Muscle of leg (tissue), 16 donors: ENCODE measurements at places on chromosomes 2 and 18. TPM values are rescaled to one million over a fixed set of nuclear protein-coding genes. Genes with fewer than 3 reads are reported as not detected.

The CTAGE1 gene
- total RNA-seq = not detected

The CYP27A1 gene
- total RNA-seq = 18.4 TPM

The PROKR1 gene
- 1.2 TPM for total RNA-seq

The SERPINB3 gene
- total RNA-seq = not detected

The CXCR4 gene
- 23.1 TPM for total RNA-seq

The GAL3ST2 gene
- total RNA-seq = 0.09 TPM

The TRIM43 gene
- total RNA-seq = not detected

DNA sequence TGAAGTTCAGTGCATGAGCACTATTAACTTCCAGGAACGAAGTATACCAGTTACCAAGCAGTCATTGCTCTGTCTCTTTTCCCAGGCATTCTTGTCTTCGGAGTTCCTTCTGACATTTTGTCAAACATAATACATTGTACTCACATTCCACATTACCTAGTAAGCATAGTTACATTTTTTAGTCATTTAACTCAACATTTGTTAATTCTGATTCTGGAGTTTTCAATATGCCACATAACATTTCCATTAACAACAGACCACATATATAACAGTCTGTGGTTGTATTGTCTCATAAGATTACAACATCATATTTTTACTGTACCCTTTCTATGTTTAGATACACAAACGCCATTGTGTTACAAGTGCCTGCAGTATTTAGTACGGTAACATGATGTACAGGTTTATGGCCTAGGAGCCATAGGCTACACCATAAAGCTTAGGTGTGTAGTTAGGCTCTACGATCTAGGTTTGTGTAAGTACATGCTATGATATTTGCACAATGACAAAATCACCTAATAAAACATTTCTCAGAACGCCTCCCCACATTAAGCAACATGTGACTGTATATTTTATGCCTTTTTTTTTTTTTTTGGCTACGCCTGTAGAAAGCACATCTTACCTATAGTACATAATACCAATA lies 187.1 kb downstream of the DYM start:
- H3K27ac ChIP-seq = no peak overlapping the region
- H3K36me3 ChIP-seq = peaks cover 2% of the 10 kb centered on the region
- no peak for DNase-seq
- no peak overlapping the region for H3K4me3 ChIP-seq

DNA sequence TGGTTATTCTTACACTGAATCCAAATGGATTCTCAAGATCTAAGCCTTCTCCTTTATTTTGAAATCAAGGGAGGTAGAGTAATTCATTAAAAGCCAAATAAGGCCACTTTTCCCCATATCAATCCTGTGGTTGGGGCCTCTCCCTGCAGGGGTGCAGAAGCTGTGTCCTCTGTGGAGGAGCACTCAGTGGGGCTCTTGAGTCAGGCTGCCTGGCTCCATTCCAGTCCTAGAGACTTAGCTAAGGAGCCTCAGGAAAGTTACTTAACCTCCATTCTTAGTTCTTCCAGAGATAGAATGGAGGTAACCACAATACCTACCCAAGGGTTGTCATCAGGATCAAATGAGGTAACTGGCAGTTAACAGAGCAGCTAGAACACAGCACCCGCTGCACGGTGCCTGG lies 564.3 kb downstream of the CMPK2 start:
- no peaks in the 10 kb centered on the region for H3K36me3 ChIP-seq
- no peak overlapping the region for H3K4me3 ChIP-seq
- DNase-seq = no peak
- H3K4me1 ChIP-seq = no peaks in the 10 kb centered on the region
- no peak overlapping the region for H3K27ac ChIP-seq

DNA sequence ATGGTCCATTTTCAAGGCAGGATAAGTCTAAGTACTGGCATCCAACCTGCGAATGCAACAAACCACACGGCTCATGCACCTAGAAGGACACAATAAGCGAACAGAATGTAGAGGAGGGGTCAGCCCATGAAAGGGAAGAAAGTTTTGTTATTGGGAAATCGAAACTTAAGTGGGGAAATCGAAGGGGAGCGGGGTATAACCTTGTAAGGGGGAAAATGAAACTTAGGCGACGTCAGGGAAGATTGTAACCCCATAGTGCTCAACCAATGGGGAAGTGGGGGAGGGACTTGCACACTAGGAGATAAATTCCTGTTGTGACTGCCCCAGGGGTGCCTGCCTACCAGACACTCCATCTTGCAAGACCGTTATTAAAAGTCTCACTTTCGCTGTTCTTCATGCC lies 15.6 kb upstream of the OTOF start:
- no peaks in the 10 kb centered on the region for H3K36me3 ChIP-seq
- DNase-seq = no peak
- no peak overlapping the region for H3K27ac ChIP-seq
- no peaks in the 10 kb centered on the region for H3K27me3 ChIP-seq
- H3K4me1 ChIP-seq = peaks cover 18% of the 10 kb centered on the region
- H3K4me3 ChIP-seq = no peak overlapping the region

GRCh38 chr2:23944976-23945375 lies 4.7 kb downstream of the UBXN2A start:
- H3K27me3 ChIP-seq = no peaks in the 10 kb centered on the region
- peaks cover 10% of the 10 kb centered on the region for H3K4me1 ChIP-seq
- no peak for DNase-seq
- H3K4me3 ChIP-seq = no peak overlapping the region

- no peak overlapping the region for H3K27ac ChIP-seq
- H3K27me3 ChIP-seq = no peaks in the 10 kb centered on the region
- H3K36me3 ChIP-seq = peaks cover 33% of the 10 kb centered on the region
Measured at GRCh38 chr2:235045336-235045972, 93.6 kb downstream of the SH3BP4 start.

DNA sequence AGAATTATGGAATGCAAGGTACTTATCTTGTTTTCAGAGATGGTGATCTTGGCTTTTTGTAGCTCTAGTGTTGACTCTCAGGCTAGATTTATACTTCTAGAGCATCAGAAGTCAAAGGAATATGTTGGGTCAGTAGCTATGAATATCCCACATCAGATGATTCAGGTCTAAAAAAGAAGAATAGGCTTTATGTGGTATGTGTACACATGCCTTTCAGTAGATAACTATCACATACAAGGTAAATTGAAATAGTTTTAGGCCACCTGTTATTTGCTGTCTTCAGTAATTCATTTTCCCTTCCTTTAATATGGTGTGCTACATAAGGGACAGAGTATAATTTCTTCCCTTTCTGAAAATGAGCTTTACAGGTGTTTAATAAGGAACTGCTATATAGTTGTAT lies 142.4 kb downstream of the AGPS start:
- no peak for DNase-seq
- H3K4me1 ChIP-seq = no peaks in the 10 kb centered on the region
- H3K36me3 ChIP-seq = no peaks in the 10 kb centered on the region
- H3K27me3 ChIP-seq = no peaks in the 10 kb centered on the region
- H3K4me3 ChIP-seq = no peak overlapping the region
- no peak overlapping the region for H3K27ac ChIP-seq

DNA sequence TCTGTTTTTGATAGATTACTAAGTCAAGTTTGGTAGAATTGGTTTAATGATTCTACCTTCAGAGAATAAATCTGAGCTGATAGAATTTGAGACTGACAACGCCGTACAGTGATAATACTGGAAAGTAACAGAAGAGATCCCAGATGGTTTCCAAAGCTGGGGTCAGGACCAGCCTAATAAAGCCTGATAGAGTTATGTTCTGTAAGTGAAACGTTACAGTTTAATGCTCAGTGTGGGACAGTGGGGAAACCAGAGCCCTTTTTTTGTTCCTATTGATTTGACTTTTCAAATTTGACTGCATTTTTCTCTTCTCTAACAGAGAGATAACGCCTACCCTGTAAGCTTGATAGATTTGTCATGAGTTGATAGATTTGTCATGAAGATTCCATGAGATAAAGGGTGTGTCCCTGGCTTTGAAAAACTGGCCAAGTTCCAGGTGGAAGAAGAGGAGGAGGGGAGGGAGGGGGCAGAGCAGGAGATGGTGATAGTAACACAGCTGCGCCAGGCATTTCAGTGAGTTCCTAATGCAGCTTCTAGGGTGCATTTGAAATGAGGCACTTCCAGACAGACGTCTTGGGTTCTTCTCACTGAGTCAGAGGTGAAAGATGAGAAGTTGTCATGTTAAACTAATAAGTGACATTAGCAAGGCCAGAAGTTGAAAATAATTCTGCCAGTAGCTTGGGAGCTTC lies 65.1 kb downstream of the CERS6 start:
- H3K36me3 ChIP-seq = no peaks in the 10 kb centered on the region

DNA sequence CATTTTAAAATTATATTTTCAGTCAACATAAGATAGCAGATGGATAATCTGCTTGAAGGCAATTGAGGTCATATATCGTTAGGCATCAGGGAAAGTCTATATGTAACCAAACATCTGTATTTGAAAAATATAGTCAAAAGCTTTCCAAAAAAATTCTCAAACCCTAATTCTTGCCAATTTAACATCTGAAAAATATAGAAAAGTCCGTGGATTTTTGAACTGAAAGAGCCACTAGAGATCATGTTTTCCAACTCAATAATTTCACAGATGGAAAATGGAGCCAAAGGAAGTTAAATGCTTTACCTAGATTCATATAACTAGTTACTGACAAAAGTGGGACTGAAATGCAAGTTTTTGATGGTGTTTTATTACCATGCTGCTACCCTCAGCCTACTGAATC lies 185.1 kb upstream of the ZNF804A start:
- H3K4me1 ChIP-seq = no peaks in the 10 kb centered on the region
- no peaks in the 10 kb centered on the region for H3K36me3 ChIP-seq
- H3K27me3 ChIP-seq = no peaks in the 10 kb centered on the region
- DNase-seq = peak; percentile 77
- no peak overlapping the region for H3K4me3 ChIP-seq

DNA sequence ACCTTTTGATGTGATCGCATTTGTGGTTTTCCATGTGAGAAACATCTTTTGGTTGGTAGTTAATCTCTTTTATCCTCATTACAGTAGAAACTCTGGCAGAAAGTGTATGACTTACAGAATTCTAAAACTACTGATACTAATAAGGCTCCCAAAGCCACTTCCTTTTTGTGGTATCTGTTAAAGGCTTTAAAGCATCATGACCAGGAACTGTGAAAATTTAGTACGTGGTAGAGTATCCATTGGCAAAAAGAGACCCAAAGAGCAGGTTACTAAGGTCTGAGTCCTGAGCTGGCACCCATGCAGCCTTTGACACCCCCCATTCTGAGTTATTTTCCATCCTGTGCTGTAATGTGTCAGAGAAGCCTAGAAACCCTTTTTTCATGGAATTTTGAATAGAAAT lies 94.5 kb downstream of the DPP4 start:
- no peak overlapping the region for H3K4me3 ChIP-seq

GRCh38 chr2:119352357-119352756 lies 14.3 kb downstream of the C2orf76 start:
- H3K27me3 ChIP-seq = no peaks in the 10 kb centered on the region
- no peak overlapping the region for H3K27ac ChIP-seq
- DNase-seq = peak; percentile 34
- H3K4me3 ChIP-seq = no peak overlapping the region

- H3K27me3 ChIP-seq = no peaks in the 10 kb centered on the region
- no peak overlapping the region for H3K27ac ChIP-seq
- no peak overlapping the region for H3K4me3 ChIP-seq
- peaks cover 17% of the 10 kb centered on the region for H3K36me3 ChIP-seq
- no peak for DNase-seq
Measured at GRCh38 chr2:150477347-150477746, 10.1 kb downstream of the RND3 start.

DNA sequence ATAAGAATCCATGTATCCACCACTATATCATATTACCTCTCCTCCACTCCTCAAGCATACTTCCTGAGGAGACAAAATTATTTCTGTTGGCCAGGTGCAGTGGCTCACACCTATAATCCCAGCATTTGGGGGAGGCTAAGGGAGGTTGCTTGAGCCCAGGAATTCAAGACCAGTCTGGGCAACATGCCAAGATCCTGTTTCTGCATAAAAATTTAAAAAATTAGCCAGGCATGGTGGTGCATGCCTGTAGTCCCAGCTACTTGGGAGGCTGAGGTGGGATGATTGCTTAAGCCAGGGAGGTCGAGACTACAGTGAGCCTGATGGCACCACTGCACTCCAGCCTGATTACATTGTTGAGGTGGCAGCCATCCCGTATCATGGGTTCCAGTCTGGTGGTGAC lies 9.2 kb downstream of the INHA start:
- peaks cover 12% of the 10 kb centered on the region for H3K4me1 ChIP-seq
- no peaks in the 10 kb centered on the region for H3K36me3 ChIP-seq
- H3K4me3 ChIP-seq = no peak overlapping the region
- H3K27ac ChIP-seq = no peak overlapping the region
- H3K27me3 ChIP-seq = peaks cover 6% of the 10 kb centered on the region
- no peak for DNase-seq

DNA sequence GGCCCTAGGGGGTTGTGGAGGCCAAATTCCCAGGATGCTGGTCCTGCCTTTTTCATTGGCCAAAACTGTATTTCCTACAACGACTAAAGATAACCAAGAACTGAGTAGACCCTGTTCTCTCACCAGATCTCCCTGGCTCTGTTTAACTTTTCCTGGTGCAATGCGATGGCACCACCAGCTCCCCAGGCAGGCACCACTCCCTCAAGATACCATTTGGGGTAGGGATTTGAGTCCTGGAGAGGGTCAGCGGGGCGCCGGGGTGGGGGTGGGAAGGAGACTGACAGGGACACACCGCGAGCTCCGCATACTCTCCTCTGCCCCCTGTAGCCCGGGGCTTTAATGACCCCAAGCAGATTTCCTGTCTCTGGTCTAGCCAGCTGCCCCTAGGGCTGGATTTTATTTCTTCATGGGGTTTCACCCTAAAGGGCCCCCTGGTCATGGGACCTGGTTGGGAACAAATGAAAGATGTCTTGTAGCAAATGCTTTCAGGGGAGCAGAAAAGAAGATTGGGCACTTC lies 7.3 kb downstream of the SIX2 start:
- no peaks in the 10 kb centered on the region for H3K36me3 ChIP-seq
- no peak overlapping the region for H3K27ac ChIP-seq
- peaks cover 94% of the 10 kb centered on the region for H3K27me3 ChIP-seq
- no peak overlapping the region for H3K4me3 ChIP-seq

DNA sequence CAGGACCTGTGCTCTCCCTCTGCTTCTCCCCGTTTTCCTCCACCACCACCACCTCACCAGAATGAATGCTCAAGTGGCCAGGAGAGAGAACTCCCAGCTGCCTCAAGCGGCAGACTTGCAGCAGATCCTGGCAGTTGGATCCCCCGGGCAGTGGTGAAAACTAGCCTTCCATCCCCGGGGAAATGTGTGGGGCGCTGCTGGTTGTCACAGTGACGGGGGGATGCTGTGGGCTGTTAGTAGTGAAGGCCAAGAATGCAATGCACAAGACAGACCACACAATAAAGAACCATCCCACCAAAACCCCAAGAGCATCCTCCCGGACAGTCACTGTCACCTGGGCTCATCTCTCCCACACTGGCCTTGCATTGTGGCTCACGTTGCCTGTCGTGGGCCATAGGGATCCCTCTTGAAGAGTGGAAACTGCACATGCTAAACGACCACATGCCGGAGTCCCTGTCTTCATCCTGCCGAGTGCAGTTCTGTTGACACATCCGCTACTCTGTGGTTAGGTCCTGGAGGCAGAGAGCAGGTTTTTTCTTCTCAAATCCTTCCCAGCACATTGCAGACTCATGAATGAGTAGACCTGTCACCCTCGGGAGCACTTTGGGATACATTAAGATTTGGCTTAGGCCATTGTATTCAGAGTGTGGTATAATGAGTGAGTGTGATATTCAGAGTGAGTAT lies 13.5 kb downstream of the SPATA3 start:
- no peaks in the 10 kb centered on the region for H3K4me1 ChIP-seq
- peaks cover 9% of the 10 kb centered on the region for H3K27me3 ChIP-seq
- no peak overlapping the region for H3K4me3 ChIP-seq
- DNase-seq = no peak
- no peaks in the 10 kb centered on the region for H3K36me3 ChIP-seq
